ENCODE measurements at places on chromosomes 7 and 10.

GRCh38 chr7:36100226-36100625 lies 52.8 kb upstream of the EEPD1 start:
- no peak for DNase-seq

DNA sequence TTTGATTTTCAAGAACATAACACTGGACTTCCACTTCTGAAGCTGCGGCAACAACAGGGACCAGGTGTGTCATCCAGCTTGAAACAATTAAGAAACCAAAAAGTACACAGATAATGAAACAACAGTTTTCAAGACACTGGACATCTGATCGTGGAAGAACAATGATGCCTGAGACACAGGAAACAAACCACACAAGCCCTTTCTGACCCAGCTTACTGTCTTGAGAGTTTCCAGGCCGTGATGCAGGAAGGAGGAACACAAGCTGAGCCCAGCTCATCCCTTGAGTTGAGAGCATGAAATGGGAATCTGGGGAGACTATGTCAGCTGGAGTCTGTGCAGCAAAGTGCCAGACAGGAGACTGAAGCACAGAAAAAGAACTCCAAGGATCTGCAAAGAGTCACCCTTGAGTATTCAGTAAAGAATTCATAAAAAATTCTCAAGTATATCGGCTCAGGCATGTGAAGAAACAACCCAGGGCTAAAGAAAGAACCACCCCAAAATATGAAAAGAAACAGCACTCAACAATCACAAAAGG lies 91.6 kb downstream of the RNF32 start:
- no peak for DNase-seq

- DNase-seq, result no peak
Observed at GRCh38 chr7:129801882-129802281, 150.9 kb downstream of the UBE2H start.

GRCh38 chr10:79234391-79235315 lies 112.6 kb upstream of the PPIF start:
- no peak for DNase-seq

- DNase-seq, result no peak
Observed at GRCh38 chr10:21523557-21524008, 1.9 kb downstream of the SKIDA1 start.

DNA sequence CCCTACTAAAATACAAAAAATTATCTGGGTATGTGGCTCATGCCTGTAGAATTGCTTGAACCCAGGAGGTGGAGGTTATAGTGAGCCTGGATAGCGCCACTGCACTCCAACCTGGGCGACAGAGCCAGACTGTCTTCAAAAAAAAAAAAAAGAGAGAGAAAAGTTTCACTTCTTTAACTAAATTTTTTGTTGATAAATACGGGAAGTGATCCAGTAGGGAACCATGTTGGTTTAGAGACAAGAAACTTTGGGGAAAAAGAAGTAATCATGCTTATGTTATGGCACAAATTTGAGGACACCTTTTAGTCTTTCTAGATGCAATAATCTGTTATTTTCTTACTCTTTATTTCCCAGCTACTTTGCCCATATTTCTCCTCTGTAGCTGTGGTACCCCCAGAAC lies 309.7 kb downstream of the TYW1 start:
- no peak for DNase-seq

DNA sequence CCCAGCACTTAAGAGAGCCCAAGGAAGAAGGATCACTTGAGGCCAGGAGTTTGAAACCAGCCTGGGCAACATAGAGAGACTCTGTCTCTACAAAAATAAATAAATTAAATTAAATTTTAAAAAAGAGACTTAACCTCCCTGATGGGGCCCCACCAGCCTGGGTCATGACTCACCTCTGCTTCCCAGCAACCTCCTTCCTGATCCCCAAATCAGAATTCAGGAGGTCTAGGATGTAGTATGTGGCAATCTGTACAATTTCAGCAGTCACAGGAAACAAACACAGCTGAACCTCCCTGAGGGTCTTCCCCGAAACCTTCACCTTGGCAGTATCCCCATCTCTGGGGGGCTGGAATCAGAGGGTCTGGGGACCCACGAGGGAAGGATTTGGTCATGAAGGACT lies 9.7 kb upstream of the PPP1R35 start:
- no peak for DNase-seq

DNA sequence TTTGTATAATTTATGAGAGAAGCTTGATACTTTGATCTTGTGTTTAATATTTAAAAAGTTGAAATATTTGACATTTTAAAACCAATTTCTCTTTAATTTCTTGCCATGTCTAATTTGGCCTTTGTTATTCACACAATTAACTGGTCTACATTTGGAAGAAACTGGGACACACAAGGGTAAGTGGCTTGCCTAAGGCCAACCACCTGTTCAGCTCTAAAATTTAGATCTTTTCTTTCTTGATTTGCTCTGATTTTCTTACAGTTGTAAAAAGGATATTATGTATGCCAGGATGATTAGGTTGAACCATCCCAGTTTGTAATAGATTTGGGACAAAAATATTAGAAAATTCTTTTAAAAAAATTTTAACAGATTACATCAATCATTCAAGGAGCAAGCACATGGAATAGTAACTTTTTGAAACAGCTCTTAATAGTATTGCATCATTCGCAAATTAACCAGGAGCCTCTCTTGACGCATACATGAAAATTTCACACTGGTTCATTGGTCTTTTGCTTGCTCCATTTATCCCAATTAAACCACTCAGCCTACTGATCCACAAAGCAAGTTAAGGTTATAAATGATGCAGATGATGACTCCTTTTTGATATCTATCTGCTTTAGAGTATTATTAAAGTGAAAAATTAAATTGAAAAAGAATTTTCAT lies 222.4 kb upstream of the SLC26A5 start:
- DNase-seq, result no peak

GRCh38 chr7:88377434-88377833 lies 70.7 kb upstream of the STEAP4 start:
- DNase-seq, result no peak

GRCh38 chr7:65287023-65287422 lies 86.6 kb upstream of the ZNF92 start:
- DNase-seq, result no peak

GRCh38 chr10:8803992-8804391 lies 749.5 kb downstream of the GATA3 start:
- no peak for DNase-seq

- DNase-seq, result no peak
Observed at GRCh38 chr10:47146572-47146971, 153.4 kb upstream of the GDF10 start.

DNA sequence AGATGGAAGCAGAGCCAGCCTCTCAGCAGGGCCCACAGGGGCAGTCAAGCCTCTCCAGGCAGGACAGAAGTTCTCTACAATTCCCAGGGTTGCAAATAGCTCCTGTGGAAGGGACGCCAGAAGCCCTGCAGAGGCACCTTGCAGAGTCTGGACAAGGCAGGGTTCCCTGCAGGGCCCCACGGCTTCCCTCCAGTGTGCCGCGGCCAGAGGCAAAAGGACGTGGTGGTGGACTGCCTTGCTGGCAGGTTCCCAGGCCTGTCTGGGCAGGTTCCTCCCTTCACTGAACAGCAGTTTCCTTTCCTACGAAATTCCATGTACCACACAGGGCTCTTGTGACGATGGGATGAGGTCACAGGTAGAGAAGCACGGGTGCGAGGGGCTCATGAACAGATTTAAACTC lies 25.1 kb downstream of the UPP1 start:
- DNase-seq, result no peak

GRCh38 chr7:93028610-93029009 lies 89.2 kb downstream of the SAMD9 start:
- no peak for DNase-seq

DNA sequence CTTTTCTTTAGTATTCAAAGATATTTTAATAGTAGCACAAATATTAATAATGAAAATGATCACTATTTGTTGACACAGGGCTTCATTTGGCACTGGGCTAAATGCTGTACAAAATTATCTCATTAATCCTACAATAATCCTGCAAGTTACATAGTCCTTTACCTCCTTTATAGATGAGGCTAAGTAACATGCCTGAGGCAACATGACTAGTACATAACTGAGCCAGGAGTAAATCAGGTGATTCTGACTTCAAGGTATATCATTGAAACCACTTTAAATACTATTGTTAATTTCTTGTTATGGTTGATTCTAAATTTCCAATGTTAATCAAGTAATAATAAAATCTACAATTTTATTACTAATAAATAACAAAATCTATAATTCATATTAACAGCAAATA lies 39.8 kb downstream of the SEM1 start:
- no peak for DNase-seq

DNA sequence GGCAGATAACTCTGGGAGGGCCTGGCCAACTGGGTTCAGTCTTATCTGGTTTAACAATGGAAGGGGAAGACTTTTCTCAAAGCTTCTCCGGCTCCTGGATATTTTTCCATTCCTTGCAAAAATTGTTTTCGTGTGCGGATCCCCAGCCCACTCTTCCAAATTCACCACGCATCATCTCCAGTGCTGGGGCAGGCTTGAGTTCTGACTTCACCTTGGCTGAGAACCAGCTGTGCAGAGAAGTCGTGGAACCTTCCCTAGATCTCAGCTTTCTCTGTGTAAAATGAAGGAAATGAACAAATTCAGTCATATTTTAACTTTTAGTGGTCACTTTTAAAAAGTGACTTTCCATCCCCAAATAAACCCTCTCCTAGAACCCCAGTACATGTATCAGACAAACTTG lies 297.0 kb downstream of the TCF7L2 start:
- no peak for DNase-seq

GRCh38 chr7:17713584-17713983 lies 226.7 kb downstream of the SNX13 start:
- no peak for DNase-seq

- no peak for DNase-seq
Observed at GRCh38 chr7:99141841-99142726, 1.8 kb downstream of the SMURF1 start.

GRCh38 chr10:11846542-11846941 lies 23.4 kb downstream of the PROSER2 start:
- no peak for DNase-seq

GRCh38 chr10:124224331-124225028 lies 131.1 kb upstream of the CHST15 start:
- DNase-seq, result no peak

DNA sequence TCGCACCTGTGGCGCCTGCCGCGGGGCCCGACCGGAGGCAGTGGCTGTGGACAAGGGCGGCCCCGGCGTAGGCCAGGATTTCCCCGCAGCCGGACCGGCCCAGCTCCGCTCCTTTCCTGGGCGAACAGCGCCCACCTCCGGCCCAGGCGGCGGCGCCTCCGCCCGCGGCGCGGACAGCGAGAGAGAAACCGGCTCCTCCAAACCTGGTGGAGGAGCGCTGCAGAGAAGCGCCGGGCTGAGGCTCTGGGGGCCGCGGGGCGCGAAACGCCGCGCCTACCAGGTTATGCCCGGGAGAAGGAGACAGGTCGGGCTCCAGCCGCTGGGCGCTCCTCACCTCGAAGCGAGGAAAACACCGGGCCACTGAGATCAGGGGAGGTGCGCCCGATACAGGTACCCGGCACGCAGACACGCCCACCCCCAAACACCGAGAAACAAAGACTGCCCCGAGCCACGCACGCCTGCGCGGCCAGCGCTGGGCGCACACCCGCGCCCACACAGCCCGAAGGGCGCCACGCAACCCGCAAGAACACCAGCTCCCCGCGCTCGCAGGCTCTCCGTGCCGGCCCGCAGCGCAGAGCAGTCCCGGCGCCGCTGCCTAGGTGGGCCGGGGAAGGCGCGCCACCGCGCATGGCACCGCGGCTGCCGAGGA lies 3.3 kb downstream of the GRID1 start:
- no peak for DNase-seq

- DNase-seq, result no peak
Observed at GRCh38 chr10:133141144-133141957, 18.7 kb upstream of the KNDC1 start.

GRCh38 chr7:12281038-12281437 lies 69.9 kb downstream of the TMEM106B start:
- DNase-seq, result no peak

DNA sequence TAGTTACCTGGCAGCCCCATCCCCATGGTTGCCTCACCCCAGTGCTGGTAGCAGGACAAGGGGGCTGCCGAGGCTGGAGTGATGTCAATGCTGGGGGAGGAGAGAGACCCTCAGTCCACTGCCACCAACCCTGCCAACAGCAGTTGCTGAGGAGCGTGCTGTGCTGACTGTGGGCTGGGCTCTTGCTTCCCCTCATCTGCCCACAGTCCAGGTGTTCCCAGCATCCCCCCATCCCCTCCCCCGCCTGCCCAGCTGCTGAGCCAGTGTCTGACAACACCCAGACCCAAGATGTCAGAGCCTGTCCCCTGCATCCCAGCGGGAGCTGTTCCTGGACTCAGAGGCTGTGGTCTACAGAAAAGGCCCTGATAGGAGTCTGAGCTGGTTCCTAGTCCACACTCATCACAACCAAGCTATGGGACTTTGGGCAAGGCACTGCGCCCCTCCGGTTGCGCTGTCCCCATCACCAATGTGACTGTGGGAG lies 14.6 kb upstream of the PSAP start:
- DNase-seq, result no peak

DNA sequence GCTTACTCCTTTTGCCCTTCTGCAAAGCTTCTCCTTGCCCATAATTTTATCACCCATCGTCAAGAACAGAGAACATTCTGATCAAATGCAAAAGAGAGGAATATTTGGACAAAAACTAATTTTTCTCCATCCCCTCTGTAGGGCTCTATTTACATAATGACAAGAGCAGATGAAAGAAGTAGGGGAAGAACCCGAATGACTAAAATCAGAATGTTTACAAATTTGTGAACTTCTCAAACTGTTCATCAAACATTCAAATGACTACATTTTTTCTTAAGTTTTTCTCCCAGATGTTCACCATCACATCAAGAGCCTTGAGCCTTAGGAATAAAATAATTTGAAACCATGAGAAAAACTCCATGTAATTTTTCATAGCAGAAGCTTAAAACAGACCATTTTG lies 119.4 kb downstream of the DGKI start:
- no peak for DNase-seq

DNA sequence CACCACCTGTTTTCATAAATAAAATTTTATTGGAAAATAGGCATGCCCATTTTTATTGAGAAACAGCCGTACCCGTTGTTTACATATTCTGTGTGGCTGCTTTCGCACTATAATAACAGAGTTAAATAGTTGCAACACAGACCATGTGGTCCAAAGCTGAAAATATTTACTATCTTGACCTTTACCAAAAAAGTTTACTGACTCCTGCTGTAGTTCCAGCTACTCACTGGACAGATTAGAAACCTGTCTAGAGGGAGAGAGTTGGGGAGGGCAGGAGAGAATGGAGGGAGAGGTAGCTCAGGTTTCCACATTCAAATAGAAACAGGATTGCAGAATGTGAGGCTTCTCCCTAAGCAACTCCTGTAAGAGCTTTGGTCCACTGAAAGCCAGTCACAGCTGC lies 55.1 kb upstream of the GLCCI1 start:
- DNase-seq, result no peak

- no peak for DNase-seq
Observed at GRCh38 chr7:159010937-159011721, 133.5 kb downstream of the VIPR2 start.

- DNase-seq, result no peak
Observed at GRCh38 chr7:591856-592628, 72.4 kb upstream of the PDGFA start.

- DNase-seq, result no peak
Observed at GRCh38 chr7:48154792-48155413, 16.4 kb upstream of the ABCA13 start.

Data from cortex of kidney (tissue), 1 donor.